ENCODE measurements at places on chromosomes 6 and 20.

- DNase-seq, result no peak
These were observed 190.8 kb downstream of the DLL1 start for GRCh38 chr6:170100046-170100445.

DNA sequence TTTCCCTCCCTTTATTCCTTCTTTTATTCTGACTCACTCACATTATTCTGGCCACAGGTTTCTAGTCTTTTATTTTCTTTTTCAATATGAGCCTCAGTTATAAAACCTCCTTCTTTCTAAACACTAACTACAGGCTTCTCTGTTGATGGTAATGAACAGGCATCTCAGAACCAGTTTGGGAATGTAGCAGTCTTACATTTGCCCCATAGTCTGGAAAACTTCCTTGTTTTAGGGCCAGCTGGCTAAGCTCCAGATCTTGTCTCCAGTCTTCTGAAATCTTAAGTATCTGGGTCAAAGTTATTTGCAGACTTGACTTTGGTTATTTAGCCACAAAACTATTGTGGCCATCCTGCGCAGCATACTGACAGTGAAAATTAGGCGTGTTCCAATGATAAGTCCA, 97.0 kb upstream of the MAN1A1 start:
- DNase-seq, result no peak

GRCh38 chr6:24838081-24838480, 39.4 kb upstream of the ARMH2 start:
- no peak for DNase-seq

GRCh38 chr6:149028767-149029405, 282.1 kb downstream of the UST start:
- DNase-seq, result peak; percentile 47

DNA sequence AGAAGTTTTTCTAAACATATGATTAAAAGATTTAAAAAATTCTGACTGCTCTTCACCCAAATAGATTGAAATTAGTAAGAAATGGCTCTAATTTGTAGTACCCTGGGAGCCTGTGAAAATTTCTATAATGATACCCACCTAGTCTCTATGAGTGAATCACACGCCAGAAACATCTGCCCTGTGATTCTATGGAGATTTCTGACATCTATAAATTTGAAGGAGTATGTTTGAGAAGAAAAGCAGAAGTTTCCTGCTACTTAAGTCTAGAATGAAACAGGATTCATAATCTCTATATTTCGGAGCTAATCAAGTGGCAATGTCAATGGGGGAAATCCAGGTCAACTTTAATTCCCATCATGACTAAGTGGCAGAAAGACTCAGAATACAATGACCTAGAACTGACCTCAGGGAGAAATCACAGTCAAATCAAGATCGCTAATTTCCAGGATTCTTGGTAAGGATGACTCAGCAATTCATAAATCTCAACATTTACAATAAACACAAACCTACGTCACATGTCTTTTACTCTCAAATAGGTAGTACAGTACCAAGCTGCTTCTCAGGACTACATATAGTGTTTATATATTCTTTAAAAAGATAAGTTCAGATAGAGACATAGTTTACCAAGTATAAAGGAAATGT, 186.2 kb upstream of the TNFAIP3 start:
- no peak for DNase-seq

- no peak for DNase-seq
These were observed 2.9 kb downstream of the RXRB start for GRCh38 chr6:33197431-33198048.

DNA sequence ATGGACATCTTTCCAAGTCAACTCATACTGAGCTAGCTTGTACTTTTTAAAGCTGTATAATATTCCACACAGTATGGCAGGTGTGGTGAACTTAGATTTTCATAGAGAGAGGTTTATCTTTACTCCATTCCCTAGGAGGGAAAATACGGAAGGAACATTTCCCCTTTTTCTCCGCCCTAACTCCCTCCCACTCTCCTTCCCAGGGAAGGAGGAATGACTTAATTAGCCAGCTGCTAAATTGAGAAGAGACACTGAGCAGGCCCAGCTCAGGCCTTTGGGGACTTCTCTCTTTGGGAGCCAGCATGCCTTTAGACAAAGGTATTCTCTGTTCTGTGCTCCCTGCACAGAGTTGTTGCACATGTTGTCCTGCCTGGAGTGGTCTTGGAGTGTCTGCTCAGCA, 46.1 kb downstream of the MBOAT1 start:
- no peak for DNase-seq
